Pulmonary artery endothelial cell (primary cell): ENCODE measurements at places on chromosomes 13 and 19. TPM values are rescaled to one million over a fixed set of nuclear protein-coding genes. Genes with fewer than 3 reads are reported as not detected.

Gene ZNF573
- total RNA-seq = 3.8 and 4.5 TPM in 2 replicates

Gene TMEM161A
- total RNA-seq = 22.1 and 29.5 TPM in 2 replicates

Gene PABPC3
- 0.07 and 0.11 TPM in 2 replicates for total RNA-seq

Gene RASL11A
- total RNA-seq = 3.8 and 4.0 TPM in 2 replicates

Gene LCP1
- total RNA-seq = 0.07 and 0.13 TPM in 2 replicates
